CD4-positive, alpha-beta T cell treated with Interleukin-12 subunit alpha and Interleukin-12 subunit beta, for 1 hour (primary cell): ENCODE measurements at places on chromosomes 1 and 21.

DNA sequence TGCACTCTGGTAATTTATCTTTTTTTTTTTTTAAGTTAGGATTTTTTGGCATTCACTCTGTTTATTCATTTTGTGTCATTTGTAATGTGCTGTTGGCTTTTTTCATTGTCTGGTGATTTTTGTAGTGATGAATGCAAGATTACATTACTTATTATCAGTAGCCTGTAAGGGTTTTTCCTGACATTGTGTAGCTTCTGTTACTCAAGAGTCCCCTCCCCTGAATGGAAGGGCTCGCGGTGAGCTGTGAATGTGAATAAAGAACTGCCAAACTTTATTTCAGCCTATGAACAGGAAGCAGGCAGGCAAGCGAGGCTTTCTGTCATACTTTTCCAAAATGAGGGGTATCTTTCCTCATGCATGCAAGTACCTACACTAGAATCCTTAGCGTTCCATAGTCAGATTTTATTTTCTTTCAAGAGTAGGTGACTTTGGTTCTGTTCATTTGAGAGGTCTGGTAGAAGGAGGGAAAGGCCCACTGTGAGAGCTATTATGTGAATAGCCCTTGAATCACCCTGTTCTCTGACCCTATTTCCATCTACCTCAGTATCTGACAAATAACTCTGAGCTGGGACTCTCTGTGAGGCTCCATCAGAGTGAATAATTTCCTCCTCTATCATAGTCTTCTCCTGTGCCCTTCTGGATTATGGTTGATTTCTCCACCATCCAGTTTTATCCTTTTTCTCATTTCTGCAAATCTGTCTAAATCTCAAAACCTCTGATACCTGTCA is 114.0 kb downstream of the CD247 start:
- no peak for DNase-seq

- no peak for DNase-seq
These were observed 78.6 kb downstream of the SLC25A24 start for GRCh38 chr1:108121358-108122143.

DNA sequence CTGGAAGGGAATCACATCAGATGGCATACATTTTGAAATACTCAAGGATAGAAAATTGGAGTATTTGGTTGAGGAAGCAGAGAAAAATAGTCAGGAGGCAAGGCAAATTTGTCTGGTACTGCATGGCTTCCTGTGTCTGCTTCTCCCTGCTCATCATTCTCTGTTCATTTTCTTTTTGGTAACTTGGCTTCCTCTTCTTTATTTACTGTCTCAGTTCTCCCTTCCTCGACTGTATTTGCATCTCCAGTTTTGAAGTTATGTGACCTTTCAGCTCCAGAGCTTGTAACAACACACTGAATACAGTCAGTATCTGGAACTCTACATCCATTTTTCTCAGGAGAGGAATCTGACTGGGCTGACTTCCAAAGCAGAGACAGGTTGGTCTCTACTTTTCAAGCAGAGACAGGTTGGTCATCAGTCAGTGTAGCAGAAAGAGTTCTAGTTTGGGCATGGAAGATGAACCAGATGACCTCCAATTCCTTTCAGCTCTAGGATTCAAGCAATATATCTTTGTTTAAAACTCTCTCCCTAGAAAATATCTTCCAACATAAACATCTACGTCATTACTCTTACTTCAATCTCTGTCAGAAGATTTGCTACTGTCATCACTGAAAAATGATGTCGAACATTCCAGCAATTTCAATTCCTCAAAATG is 571.2 kb downstream of the ADGRL2 start:
- DNase-seq, result no peak

- DNase-seq, result no peak
These were observed 161.0 kb downstream of the ZNF326 start for GRCh38 chr1:90155721-90156487.

- DNase-seq, result no peak
These were observed 6.2 kb downstream of the TGFBR3 start for GRCh38 chr1:91879733-91880132.

DNA sequence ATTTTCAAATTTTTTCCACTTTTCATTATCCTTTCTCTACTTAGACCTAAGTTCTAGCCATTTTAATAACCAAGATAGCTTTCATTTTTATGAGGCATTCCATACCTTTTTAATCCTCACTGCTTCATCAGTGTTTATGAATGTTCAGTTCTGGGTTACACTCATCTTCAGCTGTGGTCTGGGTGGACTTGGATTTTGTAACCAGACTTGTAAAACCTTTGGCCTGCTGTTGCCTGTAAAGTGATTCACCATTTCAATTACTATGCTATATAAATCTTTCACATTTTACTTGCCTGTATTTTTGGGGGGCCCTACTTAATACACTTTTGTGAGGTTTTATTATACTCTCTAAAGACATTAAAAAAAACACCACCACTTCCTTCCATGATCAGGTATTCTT is 46.2 kb downstream of the USP25 start:
- DNase-seq, result no peak

DNA sequence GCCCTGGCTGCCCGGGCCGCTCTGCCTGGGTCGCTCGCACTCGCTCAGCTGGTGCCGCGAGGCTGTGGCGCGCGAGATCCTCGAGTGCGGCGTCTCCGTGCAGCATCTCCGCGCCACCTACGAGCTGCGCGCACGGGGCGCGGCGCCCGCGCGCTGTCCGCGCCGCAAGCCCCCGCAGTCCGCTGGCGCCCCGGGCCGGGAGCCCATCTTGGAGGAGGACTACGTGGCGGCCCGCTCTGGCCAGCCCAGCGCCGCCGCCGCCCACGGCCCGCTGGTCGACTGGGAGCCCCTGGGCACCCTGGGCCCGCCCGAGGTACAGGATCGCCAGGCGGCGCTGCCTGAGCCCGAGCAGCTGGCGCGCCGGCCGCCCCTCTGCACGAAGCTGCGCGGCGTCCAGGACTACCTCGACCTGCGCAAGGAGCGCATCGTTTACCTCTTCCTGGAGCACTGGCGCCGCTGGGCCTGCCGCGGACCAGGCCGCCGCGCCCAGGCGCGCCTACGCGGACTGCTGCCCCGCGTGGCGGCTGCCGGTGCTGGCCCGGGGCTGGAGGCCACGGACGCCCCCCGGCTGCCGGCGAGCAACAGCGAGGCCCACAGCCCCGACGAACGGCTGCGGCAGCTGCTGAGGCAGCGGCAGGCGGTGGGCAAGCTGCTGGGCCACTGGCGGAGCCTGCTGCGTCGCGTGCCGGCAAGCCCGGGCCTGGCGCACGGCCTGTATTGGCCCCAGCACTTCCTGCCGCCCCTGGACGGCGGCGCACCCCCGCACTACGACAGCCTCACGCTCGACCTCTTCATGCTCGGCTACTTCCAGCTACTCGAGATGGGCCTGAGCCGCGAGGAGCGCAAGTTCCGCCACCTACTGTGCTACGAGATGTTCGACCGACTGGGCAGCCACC is 10.9 kb downstream of the TNFRSF25 start:
- peak; percentile 61 for DNase-seq

GRCh38 chr1:205620269-205620668 is 11.5 kb downstream of the ELK4 start:
- DNase-seq, result no peak

DNA sequence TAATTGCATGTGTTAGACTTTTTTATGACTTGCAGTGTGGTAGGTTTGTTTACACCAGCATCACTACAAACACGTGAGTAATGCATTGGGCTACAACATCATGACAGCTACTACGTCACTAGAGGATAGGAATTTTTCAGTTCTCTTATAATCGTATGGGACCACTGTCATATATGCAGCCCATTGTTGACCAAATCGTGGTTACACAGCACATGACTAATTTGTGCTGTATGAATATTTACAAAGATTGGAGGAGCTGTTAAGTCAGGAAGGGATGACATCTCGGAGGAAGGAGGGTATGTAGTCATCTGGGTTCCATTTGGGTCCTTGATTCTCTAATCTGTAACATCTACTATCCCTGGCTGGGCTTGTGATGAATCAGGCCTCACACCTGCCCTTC is 270.9 kb downstream of the TNR start:
- DNase-seq, result no peak

DNA sequence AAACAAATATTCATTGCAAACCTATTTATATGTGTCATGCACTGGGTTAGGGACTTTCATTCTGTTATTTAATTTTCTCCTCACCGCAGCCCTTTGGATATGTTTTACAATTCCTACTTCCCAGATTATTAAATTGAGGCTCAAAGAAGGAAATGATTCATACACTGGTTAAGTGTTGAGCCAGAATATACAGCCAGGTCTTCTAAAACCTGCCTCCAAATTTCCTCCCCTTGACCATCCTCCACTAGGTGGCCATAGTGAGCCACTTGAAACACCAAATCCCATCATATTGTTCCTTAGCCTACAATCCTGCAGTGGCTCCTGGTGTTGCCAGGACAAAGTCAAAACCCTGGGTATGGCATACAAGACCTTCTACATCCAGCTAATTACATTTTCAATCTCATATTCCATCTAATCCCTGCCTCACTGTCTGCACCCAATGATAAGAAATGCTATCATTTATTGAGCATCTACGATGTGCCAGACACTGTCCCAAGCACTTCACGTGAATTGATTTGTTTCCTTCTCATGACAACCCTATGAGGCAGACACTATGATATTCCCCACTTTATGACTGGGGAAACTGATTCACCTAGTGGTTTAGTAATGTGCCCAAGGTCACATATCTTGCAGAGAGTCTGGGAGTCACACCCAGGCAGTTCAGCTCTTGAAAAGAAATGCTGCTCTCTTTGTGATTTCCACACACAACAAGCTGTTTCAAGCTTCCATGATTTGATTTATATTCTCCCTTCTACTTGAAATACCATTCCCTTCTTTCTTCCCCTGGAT is 23.6 kb upstream of the KIRREL1 start:
- no peak for DNase-seq

DNA sequence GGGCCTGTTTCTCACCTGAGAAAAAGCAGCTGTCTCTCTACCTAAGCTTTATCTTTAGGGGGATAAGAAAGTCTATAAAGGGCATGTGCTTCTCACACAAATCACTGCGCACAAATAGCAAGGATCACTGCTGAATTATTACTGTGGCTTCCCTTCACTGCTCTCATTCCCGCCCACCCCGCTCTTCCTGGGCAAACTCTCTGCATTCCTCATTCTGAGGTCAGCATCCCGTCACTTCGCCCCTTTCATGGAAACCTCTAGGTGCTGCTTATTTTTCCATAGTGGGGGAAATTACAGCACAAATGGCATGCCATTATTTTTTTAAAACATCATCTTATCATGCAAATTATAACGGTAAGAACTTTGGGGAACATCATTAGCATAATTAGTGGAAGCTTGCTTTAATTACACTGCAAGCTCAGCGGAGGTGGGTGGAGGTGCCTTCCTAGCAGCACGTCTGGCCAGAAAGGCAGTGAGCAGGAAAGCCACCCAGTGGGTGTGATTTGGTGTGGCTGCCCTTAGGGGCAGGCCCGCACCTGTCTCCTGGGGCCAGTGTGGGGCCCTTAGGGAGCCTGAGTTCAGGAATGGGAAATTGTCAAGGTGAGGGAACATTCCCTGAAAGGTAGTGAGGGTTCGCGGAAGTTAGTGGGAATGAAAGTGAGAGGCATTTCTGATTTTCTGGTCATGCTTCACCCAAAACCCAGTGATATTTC is 105.9 kb downstream of the LAMC2 start:
- no peak for DNase-seq

DNA sequence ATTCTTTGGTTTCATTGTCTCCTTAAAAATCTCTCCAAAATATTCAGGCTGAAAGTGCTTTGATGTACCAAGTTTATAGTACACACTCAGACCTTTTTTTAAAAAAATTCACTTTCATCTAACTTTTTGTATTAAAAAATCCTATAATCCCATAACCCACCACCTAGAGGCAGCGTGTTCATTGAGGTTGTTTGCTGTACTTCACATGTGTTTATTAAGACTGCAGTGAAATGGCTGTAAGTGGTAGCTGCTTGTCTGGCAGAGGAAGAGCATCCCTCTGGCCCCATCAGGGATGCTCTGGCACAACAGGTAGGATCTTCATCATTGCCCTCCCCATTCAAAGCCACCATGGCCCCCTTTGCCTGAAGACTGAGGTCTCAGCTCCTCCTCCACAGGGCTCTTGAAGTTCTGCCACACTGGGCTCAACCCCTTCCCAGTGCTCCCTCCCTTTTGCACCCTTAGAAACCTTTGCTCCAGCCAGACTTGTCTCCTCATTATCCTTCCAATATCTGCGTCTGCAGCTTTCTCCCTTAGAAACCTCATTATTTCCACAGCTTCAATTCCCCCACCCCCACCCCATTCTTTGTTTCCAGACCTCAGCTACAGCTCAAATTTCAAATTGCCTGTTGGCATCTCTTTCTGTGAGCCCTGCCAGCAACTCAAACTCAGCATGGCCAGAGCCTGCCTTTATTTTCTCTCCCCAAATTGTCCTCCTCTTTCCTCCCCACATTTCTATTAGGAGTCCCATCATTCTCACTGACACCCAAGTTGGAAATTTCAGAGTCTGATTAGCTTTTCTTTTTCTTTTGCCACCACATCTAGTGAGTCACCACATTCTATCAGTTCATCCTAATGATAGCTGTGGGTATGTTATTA is 369.6 kb upstream of the USP24 start:
- DNase-seq, result no peak

GRCh38 chr1:111596499-111596898 is 23.1 kb upstream of the RAP1A start:
- peak; percentile 79 for DNase-seq

- no peak for DNase-seq
These were observed 30.5 kb upstream of the POFUT2 start for GRCh38 chr21:45318146-45318555.

DNA sequence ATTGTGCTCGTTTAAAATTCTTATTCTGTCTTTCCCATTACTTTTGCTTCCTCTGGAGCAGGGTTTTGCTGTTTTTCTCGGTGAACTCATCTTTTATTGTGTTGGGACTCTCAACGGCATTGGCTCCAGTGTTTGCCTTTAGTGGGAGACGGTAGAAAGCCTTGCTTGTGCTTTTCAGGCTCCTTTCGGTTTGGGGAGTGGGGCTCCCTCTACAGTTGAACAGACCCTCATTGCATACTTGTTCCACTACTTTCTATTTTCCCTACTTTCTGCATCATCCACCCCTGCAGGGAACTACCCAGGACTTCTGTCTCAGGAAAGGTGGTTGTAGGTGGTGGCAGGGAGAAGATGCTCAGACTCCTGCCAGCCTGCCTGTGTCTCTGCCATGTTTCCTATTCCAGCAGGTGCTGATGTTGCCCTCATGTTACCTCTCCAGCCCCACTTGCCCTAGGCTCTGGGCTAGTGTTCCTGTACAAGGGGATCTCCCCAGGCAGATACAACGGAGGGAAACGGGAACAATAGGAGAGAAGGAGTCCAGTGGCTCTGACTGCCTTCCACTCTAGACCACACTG is 68.5 kb upstream of the ZBTB18 start:
- no peak for DNase-seq

DNA sequence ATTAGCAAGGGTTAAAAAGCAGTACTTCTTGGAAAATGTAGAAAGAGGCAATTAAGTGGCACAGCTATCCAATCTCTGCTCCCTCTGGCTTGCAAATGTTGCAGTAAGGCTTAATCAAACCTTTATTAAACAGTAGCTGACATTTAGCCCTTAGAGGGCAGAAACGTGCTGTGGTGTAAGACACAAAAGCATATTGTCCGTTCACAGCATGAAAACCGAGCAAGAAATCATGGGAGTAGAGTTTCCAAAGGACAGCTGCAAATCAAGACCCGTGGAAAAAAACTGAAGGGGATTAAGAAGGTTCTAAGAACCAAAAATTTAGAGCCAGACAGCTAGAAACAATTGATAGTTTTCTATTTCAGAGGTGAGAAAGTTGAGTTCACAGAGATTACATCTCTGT is 13.1 kb downstream of the ZP4 start:
- DNase-seq, result no peak

- DNase-seq, result no peak
These were observed 168.9 kb upstream of the HOOK1 start for GRCh38 chr1:59645893-59646292.
